ENCODE measurements at places on chromosomes 7 and 10.

GRCh38 chr10:72639441-72639873, 13.6 kb upstream of the MICU1 start:
- no peak for DNase-seq

GRCh38 chr7:70776627-70777101, 355.3 kb upstream of the GALNT17 start:
- no peak for DNase-seq

DNA sequence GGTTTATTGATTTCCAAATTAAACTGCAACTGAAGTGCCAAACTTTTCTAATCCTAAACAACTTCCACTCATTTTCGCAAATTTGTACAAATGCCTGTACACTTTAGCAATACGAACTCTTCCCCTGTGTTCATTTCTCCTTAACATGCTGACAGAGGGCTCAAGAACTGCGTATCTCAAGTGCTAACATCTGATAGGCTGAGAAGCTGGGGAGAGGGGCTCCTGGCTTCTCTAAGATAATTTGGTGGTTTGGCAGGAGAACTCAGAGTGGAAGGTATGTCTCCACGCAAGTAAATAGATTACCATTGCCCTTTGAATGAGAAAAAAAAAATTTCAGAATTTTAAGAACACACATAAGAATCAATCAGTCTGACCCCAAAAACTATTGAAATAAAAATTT, 53.3 kb upstream of the ANLN start:
- no peak for DNase-seq

- DNase-seq: no peak
Measured at GRCh38 chr7:134527979-134528371, 608 bp downstream of the AKR1B10 start.

DNA sequence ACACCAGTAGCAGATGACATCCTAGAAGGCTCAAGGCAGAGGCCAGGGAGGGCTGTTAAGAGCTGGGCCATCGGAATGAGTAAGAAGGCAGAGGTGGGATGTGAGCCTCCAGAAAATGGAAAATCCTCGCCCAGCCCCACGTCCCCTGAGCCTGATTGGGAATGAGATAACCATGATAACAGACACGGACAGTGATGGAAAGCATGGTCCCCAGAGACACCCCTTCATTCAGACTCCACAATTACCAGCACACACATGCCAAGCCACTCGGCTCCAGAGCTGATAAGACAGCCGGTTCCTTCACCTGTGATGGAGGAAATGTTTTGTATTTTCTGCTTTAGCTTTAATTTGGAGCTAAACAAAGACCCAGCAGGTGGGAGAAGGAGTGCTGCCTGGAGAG, 106.0 kb downstream of the GRID1 start:
- DNase-seq: no peak
